ENCODE measurements at places on chromosomes 16 and 17. TPM values are rescaled to one million over a fixed set of nuclear protein-coding genes. Genes with fewer than 3 reads are reported as not detected.

- no peak for DNase-seq
- no peak overlapping the region for H3K27ac ChIP-seq
- H3K4me1 ChIP-seq = peaks cover 71% of the 10 kb centered on the region
- no peaks in the 10 kb centered on the region for H3K36me3 ChIP-seq
Measured at GRCh38 chr16:11793840-11794239, 3.2 kb downstream of the ZC3H7A start.

GRCh38 chr17:55259684-55260111 is 5.1 kb upstream of the HLF start:
- peaks cover 14% of the 10 kb centered on the region for H3K27me3 ChIP-seq
- no peak overlapping the region for H3K27ac ChIP-seq

GRCh38 chr17:62675701-62676100 is 48.2 kb downstream of the MRC2 start:
- H3K4me3 ChIP-seq = no peak overlapping the region
- H3K4me1 ChIP-seq = no peaks in the 10 kb centered on the region
- H3K27me3 ChIP-seq = no peaks in the 10 kb centered on the region
- no peak overlapping the region for H3K27ac ChIP-seq
- DNase-seq = no peak
- H3K36me3 ChIP-seq = no peaks in the 10 kb centered on the region

DNA sequence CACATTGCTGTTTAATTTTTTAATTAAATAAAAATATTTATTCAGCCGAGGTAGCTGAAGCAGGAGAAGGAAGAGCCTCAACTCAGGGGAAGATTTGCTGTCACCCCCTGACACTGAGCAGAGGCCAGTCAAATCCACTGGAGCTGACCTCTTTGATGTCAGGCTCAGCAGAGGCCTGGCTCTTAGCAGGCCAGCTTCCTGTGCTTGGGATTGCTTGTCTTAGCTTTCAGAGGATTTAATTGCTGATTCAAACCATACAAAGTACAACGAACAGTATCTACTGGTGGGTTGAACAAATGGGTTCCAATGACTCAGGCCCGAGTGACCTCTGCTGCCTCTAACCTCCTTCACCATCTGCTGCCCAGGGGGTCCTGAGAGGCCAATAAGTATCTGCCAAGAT is 417.0 kb upstream of the HSBP1 start:
- no peak overlapping the region for H3K27ac ChIP-seq
- no peak overlapping the region for H3K4me3 ChIP-seq
- H3K27me3 ChIP-seq = no peaks in the 10 kb centered on the region
- no peaks in the 10 kb centered on the region for H3K4me1 ChIP-seq
- no peaks in the 10 kb centered on the region for H3K36me3 ChIP-seq

DNA sequence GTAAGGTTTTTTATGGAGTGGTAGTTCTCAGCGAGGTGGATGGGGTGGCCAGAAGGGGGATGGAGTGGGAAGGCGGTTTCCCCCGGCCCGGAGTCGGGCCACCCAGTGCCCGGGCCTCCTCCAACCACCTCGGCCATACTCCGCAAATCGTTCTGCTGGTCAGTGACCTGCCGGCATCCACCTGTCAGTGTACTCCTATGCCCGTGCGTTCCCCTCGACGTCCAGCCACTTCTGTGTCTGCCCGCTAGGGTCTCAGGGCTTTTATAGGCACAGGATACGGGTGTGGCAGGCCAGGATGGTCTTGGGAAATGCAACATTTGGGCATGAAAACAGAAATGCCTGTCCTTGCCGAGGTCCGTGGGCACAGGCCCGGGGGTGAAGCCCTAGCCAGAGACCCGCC is 19.3 kb upstream of the ASGR2 start:
- peaks cover 13% of the 10 kb centered on the region for H3K4me1 ChIP-seq
- DNase-seq = no peak
- H3K27me3 ChIP-seq = no peaks in the 10 kb centered on the region

DNA sequence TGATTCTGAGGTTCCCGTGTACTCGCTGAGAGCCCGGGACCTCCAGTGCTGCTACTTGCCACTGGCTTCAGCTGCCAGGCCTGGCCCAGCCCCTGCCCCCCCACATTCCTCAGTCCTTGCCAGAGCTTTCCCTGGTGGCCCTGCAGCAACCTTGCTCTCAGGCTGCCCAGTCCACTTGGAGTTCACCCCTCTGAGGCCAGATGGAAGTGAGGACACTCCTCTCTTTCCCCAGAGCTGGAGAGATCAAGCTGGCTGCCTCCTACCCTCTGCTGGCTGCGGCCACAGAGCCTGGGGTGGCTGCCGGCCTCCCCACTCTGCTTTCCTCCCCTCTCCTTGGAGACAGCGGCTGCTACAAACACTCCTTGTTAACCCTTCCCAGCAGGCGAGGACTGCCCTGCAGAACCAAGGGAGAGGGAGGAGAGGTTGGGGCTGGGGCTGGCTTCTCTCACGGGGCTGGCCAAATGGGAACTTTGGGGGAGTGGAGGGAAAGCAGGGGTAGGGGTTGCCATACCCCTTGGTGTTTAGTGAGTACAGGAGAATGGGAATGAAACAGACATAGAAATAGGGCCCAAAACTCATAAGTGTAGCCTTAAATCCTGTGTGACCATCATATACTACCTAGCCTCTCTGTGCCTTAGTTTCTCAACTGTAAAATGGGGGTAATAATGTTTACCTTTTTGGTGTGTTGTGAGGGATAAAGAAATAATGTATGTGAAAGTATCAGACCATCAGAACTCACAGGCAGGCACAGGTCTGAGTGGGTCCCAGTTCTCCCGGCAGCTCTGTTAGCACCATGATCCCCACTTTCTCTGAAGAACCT is at the start of gene GAS2L2:
Gene GAS2L2, minus strand, starts transcription at position 295 of the 820 bp plus-strand sequence. CDS start 389 bp downstream, outside the sequence.
- no peak within 1 kb of the TSS for H3K27ac ChIP-seq
- no peaks in the 10 kb centered on the region for H3K36me3 ChIP-seq
- no peaks in the 10 kb centered on the region for H3K4me1 ChIP-seq

- H3K27ac ChIP-seq = no peak overlapping the region
- H3K36me3 ChIP-seq = no peaks in the 10 kb centered on the region
- peaks cover 8% of the 10 kb centered on the region for H3K27me3 ChIP-seq
- no peak overlapping the region for H3K4me3 ChIP-seq
Measured at GRCh38 chr16:2815299-2815771, 1.7 kb upstream of the PRSS21 start.

DNA sequence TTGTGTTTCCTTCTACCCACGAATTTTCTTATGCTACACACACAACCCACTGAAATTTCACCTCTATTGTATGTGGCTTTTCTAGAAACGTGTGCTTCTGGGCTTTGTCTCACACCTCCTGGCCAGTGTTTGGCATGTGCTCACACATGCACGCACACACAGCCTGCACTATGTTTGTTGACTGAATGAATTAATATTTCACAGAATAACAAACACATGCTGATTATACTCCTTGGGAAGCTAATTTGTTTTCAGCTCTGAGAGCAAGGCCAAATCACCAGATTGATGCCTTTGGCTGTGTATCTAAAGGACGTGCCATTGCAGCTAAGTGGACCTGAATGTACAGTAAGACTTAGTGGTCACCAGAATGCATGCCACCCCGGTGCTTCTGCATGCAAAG is 210.7 kb downstream of the WWOX start:
- H3K27ac ChIP-seq = no peak overlapping the region
- H3K36me3 ChIP-seq = no peaks in the 10 kb centered on the region
- no peak for DNase-seq
- H3K27me3 ChIP-seq = no peaks in the 10 kb centered on the region
- H3K4me1 ChIP-seq = no peaks in the 10 kb centered on the region

DNA sequence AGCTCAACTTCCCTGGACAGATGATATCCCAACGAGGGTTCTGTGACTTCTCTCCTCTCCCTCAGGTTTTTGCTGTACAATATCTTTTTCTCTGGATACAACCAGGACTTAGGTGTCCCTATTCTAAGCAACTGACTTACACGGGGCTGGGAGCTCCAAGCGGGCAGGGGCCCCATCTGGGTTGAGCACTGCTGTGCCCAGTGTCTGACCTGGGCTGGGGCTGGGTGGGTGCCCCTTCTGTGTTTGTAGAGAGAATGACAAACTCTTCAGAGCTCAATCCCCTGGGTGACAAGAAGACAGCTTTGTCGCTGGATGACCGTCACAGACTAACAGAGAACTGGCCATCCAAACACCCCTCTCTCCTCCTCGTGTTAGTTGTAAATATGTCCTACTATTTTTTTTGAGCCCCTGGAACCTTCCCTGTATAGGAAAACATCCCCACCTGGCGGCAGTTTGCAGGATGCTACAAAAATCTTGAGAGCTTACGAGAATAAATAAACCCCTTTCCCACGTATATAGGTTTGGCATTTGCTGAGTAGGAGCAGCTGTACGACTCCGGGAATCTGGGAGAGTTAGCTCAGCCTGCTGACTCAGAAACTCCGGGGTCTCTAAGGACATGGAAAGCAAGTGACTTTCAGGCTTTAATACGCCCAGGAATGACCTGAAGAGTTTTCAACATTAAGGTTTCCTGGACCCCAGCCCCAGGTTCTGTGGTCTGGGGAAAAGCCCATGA is 23.7 kb upstream of the RCVRN start:
- H3K4me3 ChIP-seq = no peak overlapping the region
- H3K27ac ChIP-seq = no peak overlapping the region
- no peak for DNase-seq
- H3K4me1 ChIP-seq = no peaks in the 10 kb centered on the region
- H3K36me3 ChIP-seq = no peaks in the 10 kb centered on the region

SLFN12L gene
- total RNA-seq = 48.8 TPM

ADCY9 gene
- 9.2 TPM for total RNA-seq

PAFAH1B1 gene
- 168 TPM for total RNA-seq

RASD1 gene
- total RNA-seq = 1.1 TPM

THRA gene
- total RNA-seq = 12.6 TPM

HEATR9 gene
- 2.6 TPM for total RNA-seq

Data from CD8-positive, alpha-beta memory T cell (primary cell).